ENCODE measurements at places on chromosomes 11 and 22.

DNA sequence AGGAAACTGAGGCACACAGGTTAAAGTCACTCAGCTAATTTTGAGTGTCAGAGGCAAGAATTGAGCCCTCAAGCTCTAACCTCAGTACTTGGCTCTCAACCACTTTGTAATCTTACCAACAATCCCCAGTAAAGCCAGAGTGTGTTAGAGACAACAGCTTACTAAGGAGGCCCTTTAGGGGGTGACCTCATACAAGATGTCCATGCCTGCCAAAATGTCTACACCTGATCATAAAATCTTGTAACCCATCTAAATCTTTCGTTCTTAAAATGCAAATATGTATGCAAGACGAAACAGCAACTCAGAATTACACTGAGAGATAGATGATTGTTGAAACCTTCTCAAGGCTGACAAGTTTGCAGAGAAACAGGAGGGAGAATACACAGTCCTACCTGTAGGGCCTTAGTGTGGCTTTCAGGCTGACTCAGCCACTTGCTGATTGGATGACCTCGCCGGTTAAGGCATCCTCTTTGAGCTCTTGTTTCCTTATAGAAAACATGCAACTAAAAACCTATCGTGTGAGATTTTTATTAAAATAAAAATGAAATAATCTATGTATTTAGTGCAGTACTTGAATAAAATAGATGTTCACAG lies 143.2 kb downstream of the OPCML start:
- no peak for DNase-seq

GRCh38 chr11:70389201-70389600 lies 9.1 kb upstream of the CTTN start:
- DNase-seq = no peak

GRCh38 chr11:844693-845644 lies 2.3 kb downstream of the TSPAN4 start:
- no peak for DNase-seq

DNA sequence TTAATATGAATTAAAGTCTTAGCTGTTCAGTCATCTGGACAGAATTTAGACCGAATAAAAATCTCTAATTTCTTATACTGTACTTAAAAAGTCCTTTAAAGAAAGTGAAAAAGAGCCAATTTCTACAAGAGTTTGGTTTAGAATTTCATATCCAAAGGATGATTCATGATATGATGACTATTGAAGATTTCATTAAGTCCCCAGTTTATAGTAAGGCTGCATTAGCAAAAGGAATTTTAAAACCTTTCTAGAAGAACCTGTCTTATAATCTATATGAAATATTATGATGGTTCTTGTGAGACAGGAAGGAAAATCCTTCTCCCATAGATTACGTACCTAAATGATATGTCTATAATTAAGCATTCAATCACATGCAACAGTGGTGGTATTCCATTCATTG lies 34.8 kb downstream of the TSG101 start:
- DNase-seq = no peak

- DNase-seq = no peak
These were observed 195.0 kb downstream of the IGLL1 start for GRCh38 chr22:23384923-23385677.

DNA sequence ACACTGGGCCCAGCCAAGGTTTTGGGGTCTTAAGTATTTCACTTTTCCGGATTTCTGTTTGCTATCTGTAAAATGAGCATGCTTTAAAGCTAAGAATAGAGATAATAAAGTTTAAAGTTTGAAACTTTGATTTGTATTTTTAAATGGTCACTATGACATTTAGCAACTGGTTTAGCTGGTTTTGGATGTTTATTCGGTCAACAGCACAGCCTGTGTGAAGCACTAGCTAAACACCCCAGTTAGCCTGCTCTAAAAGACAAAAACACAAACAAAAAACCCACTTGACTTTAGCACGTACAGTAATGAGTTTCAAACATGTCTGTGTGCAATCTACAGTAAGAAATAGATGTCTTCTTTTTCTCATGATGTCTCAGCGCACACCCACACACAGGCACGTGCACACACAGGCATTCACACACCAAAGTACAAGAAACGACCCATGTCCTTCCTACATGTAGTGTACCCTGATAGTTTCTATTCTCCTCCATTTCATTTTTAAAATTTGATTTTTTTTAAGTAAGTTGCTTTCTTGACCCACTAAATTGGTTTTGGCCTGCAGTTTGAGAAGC lies 29.4 kb downstream of the SLC1A2 start:
- no peak for DNase-seq

DNA sequence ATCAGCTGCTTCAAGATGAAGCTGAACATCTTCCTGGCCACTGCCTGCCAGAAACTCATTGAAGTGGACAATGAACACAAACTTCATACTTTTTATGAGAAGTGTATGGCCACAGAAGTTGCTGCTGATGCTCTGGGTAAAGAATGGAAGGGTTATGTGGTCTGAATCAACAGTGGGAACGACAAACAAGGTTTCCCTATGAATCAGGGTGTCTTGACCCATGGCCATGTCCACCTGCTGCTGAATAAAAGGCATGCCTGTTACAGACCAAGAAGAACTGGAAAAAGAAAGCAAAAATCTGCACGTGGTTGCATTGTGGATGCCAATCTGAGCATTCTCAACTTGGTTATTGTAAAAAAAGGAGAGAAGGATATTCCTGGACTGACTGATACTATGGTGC lies 22.2 kb upstream of the BIRC3 start:
- no peak for DNase-seq

Measured in GM19239 (cell line).